ENCODE measurements at places on chromosomes 1 and 21.

DNA sequence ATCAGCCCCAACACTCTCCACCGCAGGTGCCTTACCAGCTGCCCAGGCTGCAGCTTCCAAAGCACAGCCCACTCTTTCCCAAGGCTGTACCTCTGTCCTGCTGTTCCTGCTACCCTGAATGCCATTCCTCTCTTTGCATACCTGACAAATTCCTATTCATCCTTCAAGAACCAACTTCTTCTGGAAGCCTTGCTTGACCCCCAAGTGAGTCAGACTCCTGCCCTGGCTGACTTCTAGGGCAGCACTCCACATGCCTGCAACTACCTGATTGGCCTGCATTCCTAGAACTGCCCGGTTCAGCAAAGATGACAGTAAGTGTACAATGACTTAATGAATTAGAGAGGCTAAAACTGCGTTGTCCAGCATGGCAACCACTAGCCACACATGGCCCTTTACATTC lies 20.8 kb upstream of the PDZK1IP1 start:
- DNase-seq = no peak

DNA sequence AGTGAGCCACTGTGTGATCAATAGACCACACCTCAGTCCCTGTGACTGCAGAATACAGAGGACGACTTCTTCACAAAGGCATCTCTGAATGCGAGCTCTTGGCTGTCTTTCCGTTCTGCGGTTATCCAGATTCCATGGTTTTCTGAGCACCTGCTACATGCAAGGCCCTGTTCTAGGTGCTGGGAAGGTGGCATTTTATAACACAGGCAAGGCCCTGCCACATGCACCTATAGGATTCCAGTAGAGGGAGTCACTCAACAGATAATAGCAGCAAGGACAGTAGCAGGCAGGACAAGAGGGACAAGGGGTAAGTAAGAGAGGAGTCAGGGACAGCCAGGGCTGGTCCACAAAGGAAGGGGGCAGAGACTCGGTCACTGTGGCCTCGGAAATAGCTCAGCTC lies 9.0 kb downstream of the URB1 start:
- DNase-seq = no peak

- no peak for DNase-seq
Observed at GRCh38 chr1:5141750-5142149, 487.3 kb downstream of the AJAP1 start.

- DNase-seq = no peak
Observed at GRCh38 chr21:34017039-34017961, 56.1 kb upstream of the MRPS6 start.

DNA sequence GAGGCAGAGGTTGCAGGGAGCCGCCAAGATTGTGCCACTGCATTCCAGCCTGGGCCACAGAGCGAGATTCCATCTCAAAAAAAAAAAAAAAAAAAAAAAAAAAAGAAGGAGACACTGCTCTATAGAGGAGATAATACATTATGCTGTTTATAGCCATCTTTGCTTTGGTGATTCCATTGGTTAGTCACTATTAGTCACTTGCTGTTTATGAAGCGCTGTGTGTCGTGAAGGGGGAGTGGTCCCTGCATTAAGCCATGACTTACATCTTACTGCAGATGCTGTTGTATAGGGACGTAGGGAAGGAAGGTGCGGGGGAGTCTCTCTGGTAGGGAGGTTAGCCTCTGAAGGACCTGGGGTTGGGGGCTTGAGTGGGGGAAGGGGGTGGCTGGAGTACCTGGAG lies 48.3 kb downstream of the HUNK start:
- DNase-seq = no peak

DNA sequence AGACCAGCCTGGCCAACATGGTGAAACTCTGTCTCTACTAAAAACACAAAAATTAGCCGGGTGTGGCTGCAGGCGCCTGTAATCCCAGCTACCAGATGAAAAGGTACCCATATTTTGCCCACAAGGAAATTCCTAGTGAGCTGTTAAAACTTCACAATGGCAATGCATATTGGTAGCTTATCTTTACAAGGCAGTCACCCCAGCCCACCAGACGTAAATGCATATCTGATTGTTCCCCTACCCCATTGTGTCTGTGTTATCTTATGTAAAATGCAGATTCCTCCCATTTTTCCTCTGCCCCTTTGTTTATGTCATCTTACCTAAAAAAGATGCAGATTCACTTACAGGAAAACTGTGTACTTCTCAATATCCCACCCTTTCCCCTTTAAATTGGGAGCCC lies 103.1 kb upstream of the SLC2A1 start:
- no peak for DNase-seq

DNA sequence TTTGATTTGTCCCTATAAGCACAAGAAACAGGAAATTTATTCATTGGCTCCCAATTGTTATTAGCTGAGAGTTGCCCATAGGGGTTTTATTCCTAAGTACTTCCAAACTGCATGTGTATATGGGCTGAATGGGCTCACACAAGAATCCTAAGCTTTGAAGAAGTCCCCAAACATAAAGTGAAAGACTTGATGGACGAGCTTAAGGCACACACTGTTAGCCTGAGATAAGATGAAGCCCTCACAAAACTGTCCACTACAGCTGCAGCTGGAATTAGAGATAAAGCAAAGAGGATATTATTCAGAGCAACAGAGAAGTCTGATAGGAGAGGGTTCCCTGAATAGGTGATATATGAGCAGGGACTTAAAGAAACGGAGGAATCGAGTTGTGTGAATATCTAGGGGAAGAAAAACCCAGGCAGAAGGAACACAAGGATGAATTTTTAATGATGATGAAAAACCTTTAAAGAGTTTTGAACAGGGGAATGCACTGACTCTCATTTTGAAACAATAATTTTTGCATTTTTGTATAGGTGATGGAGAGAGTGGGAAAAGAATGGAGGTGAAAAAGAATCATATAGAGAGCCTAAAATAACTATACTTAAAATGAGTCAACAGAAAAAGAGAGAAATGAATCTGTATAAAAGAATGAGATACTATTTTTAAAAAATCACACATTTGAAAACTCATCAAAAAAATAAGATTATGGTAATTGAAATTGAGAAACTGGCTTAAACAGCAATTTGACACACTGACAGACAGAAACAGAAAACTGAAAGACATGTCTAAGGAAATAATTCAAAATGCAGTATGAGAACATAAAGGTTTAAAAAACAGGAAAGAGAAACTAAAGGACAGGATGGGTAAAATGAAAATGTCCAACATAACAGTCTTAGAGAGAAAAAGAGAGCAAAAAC lies 133.6 kb upstream of the POGK start:
- DNase-seq = no peak

GRCh38 chr1:117897551-117897950 lies 31.9 kb downstream of the GDAP2 start:
- no peak for DNase-seq

- no peak for DNase-seq
Observed at GRCh38 chr1:98733782-98734112, 72.2 kb downstream of the SNX7 start.

GRCh38 chr21:36757196-36757595 lies 58.3 kb downstream of the SIM2 start:
- DNase-seq = no peak

- no peak for DNase-seq
Observed at GRCh38 chr1:84569216-84569615, 5.0 kb downstream of the CTBS start.

DNA sequence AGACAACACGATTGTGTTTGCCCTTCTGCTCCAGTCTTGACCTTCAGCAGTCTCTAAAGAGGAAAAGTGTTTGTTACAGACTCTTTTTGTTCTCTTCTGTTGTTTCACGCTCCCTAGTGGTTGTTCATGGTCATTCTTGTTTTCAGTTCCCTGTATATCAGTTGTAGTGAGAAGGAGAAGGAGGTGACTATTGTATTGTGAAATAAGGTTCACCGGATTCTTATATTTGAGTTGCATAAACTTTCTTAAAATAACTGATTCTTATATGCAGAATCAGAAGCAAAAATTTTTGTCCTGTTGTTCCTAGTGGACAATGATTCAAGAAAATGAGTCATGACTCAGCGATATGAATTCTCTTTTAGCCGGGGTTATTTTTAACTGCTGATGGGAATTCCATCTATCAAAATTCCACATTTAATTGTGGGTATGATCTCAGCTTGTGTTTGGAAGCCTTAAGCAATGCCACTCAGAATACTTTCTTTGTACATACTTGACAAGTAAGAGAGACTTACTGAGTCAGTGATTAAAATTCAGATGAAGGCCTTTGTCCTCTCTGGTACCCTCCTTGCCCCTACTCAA lies 152.2 kb downstream of the CLEC20A start:
- no peak for DNase-seq

DNA sequence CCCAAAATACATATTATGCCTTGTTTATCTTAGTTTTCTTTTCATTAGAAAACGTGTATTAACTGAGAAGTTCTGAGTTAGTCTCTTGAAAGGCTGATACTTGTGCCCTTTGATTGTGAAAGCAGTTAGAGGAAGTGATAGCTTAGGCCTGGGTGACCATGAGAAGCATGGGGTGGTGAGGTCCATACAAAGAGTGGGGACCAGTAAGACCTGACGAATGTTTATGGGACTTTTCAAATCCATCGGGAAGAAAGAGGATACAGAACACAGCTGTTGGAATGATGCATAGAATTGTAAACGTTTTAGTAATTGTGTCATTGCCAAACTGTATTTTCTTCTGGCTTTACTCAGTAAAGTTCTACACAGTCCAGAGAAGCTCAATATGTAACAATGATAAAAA lies 259.8 kb downstream of the LMO4 start:
- no peak for DNase-seq

- DNase-seq = no peak
Observed at GRCh38 chr1:53728702-53729455, 10.1 kb downstream of the GLIS1 start.

DNA sequence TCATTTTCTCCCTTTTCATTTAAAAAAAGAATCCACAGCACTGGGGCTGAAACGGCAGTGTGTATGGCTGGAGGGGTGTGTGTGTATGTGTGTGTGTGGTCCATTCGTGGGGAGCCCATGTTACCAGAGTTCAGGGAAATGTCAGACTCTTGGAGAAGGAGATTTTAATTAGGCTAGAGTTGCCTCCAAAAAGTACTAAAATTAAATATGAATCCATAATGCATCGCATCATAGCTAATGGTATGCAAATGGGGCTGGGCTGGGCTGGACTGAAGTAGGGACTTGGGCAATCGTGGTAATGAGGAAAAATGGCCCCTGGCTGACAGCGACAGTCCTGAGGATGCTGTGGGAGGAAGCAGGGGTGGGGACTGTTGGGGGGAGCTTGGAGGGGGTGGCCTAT lies 24.8 kb downstream of the GRIK3 start:
- DNase-seq = no peak

DNA sequence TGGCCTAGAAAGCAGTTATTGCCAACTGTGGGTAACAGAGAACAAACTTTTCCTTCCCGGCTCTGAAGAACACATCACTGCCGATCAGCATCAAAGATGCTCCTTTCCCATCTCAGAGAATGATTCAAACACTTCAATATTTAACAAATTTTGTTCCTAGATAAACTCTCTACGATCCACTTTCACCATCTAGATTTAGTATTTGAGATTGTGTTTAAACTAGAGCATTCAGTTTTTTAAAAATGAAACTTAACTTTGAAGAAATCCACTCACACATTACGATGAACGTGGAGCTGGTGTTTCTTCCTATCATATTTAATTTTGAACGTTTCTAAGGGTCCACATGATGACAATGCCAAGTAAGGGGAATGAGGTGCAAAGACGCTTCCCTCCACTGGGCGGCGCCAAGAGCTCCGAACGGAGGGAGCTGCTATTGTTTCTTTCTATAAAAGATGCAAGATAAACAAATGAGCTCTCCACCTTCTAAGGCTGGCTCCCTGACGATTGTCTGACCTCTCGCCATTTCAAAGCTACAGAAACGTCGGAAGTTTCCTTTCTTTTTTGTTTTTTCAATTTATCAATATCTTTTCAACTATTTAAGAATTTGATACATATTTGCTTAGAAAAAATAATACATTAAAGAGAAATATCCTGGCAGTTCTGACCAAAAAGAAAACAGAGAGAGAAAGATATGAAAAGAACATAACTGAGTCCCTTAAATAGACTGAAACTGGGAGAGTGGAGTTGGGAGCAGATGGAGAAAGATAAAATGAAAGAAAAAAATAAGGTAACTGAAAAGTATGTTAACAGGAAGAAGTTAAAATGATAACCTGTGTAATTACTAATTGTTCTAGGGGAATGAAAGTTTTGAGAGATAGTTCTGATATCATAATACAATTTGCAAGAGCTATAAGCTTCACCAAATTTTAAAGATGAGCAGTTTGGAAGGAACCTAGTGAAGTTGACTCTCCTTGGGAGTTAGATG lies 4.4 kb upstream of the BARHL2 start:
- no peak for DNase-seq

- DNase-seq = no peak
Observed at GRCh38 chr1:219266524-219266923, 92.8 kb downstream of the LYPLAL1 start.

- DNase-seq = no peak
Observed at GRCh38 chr1:53296117-53296749, 31.6 kb downstream of the LRP8 start.

DNA sequence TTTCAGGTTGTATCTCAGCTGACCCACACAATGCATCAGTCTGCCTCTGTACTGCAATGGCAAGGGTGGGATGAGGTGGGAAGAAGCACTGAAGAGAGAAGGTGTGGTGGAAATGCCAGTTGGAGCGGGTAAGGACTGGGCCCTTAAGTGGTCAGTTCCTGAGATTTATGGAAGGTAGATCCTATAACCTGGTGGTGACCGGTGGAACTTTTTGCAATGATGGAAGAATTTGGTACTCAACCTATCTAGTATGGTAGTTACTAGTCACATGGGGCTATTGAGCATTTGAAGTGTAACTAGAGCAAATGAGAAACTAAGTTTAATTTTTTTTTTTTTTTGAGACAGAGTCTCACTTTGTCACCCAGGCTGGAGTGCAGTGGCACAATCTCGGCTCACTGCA lies 8.2 kb upstream of the HPCAL4 start:
- DNase-seq = no peak

GRCh38 chr1:31936278-31936980 lies 1.7 kb downstream of the PTP4A2 start:
- no peak for DNase-seq

DNA sequence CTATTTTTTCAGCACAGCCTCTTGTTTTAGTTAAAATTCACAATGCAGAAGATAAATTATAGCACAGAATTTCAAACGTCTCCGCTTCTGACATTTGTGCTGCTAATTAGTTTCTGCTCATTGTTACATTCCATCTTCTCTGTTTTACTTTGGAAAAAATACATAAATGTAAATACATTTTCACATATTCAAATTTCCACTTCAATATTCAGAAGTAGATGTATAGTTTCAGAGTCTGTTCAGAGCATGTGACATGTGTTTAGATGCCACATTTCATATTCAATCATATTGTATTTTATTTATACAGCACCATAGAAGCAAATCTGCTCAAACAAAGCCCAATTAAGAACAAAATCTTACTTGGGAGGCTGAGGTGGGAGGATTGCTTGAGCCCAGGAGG lies 19.6 kb downstream of the TMEM35B start:
- DNase-seq = no peak
